ENCODE measurements at places on chromosomes 2 and 18.

GRCh38 chr18:50558157-50558556 is 1.7 kb upstream of the MAPK4 start:
- DNase-seq: peak; percentile 64

DNA sequence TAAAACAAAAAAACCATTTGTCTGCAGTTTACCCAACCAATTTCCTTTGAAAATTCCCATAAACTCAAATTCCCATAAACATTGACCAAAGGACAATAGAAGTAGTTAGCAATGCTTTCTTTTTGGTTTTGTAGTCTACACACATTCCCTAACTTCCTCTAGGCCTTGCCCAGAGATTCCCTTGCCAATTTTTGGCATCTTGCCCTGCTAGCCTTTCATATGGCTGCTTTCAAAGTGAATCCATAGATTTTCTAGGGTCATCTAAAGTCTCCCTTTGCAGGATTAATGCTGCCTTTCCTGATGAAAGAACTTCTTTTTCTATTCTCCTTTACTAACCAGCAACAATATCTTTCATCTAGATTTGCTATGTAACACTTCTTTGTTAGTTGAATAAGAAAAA is 33.4 kb downstream of the THSD7B start:
- no peak for DNase-seq

DNA sequence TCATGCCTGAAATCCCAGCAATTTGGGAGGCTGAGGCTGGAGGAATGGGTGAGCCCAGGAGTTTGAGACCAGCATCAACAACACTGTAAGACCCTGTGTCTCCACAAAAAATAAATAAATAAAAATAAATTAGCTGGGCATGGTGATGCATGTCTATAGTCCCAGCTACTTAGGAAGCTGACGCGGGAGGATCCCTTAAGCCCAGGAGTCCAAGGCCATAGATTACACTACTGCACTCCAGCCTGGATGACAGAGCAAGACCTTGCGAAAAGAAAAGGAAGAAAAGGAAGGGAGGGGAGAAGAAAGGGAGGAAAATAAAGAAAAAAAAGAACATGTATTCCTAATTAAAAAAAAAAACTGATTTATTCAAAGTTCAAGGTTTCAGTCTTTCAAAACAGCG is 78.2 kb downstream of the TRIP12 start:
- DNase-seq: no peak

DNA sequence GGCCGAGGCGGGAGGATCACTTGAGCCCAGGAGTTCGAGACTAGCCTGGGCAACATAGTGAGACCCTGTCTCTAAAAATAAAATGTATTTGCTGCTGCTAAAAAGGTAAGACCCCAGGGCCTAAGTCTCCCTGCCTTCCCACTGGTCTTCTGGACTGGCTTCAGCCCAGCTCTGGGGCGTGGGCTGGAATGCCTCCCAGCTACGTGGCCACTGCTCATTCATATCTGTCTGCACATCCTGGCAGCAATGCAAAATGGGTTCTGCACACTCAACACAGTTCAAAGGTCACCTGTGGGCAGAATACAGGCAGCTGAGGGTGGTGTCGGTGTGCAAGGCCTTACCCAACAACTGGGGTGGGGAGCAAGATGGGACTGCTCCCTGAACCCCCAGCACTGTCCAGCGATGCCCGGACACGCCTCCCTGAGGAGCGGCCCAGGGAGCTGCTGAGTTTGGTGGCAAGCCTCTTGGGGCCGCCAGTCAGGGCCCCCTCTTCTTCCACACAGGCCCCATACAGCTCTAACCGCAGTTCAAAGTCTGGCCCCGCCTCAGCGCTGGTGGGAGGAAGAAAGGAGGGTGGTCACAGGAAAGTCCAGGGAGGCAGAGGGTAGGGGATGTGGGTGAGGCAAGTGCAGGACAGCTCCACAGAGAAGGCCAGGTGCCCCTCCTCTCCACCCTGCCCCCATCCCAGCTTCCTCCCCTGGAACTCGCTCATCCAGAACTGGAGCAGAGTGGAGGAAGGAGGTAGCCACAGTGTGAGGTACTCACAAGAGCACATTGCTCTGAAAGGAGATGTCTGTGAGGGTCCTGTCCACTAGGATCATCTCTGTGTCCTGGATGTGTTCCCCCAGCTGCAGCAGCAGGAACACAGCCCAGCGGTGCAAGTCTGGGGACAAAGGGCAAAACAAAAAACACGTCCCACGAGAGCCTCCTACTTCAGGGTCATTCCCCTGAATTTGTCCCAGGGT is 8.2 kb downstream of the WDR54 start:
- DNase-seq: no peak

- DNase-seq: peak; percentile 22
Observed at GRCh38 chr2:50953021-50953420, 78.9 kb downstream of the NRXN1 start.

DNA sequence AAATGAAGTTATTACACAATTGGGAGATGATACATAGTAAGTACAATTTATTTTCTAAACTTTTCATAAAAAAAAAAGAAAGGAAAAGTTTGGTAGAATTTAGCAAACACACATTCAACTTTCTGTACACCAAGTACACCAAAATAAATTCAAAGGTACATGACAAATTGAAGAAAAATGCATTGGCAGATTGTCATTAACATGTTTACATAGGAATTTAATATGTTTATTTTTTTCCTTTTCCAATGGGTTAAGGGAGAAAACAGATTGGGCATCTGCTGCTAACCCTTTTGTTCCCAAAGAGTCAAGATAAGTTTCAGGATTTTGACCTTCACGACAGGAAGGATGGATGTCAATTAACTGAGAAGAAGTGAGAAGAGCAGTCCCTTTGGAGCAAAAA is 620.4 kb downstream of the XIRP2 start:
- DNase-seq: no peak

DNA sequence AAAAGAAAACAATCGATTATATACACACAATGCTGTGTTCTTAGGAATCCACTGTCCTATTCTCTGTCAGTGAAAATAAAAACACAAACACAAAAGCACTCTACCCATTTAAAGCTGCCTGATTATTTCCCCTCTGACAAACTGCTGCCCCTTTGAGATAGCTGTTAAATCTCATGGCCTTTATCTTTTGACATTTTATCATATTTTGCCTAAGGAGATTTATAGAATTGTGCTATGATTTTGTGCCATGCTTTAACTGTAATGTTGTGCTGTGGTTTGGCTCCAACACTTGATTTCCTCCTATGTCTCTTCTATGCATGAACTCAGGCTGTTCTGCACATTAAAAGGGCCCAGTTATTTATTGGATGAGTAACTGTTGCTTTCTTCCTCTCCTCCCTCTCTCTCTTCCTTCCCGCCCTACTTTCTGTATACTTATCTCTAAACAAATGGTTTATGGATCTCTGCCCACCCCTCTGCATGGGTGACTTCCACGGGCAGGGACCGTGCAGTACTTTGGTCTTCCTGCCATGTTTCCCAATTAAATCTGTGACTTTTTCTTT is 1096.6 kb downstream of the TSN start:
- DNase-seq: no peak

DNA sequence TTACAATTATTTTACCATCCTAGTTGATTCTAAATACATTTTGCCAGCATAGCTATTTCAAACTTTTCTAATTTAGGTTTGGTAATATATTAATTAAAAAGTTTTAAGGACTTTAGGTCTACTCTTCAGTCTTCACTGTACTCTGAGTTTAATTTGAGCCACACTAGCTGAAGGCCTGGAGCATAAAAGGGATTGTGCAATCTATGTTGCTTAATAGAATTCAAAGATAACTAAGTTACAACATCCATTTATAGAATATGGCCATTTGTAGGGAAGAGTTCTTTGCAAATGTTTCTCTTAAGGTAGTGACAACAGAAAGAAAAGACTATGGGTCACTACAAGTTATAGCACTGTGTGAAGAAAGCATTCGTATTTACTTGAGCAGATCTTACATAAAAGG is 702.2 kb upstream of the NRXN1 start:
- no peak for DNase-seq

DNA sequence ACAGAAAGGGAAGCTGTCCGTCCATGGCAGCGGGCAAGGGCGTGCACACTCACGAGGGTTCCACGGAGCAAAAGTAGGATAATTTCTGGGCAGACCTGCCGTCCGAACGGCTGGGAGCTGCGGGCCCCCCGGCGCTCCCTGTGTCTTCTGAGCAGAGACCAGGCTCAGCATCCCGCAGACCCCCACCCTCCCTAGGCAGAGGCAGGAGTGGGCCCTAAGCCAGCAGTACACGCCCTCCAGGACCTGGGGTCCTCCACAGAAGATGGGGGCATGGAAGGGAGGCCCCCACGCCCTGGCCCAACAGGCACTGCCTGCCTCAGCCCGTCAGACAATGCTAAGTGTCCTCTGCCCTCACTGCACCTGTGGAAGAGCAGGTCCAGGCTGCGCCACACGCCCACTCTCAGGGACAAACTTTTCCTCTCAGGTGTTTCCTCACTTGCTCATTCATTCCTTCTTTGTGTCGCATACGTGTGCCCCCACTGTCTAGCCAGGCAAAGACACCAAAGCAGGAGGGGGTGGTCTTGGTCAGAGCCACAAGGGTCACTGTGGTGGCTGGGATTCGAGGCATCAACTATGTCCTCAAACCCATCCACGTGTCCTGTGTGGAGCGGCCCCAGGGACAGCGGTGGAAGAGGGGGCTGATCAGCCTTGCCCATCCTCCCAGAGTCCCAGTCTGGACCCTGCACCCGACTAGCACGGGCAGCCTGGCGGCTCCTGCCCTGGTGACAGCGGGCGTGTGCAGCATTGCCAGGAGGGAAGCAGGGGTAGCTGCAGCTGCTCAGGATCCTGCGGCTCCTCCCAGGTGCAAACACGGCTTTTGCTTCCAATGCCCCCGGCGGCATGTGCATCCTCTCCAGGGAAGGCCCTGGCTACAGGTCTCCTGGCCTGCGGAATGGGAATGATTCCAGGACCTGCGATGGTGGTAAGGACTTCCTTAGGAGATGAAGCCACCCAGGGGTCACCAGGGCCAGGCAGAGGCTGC is 2.4 kb upstream of the GPC1 start:
- DNase-seq: no peak

GRCh38 chr2:23171108-23171507 is 213.9 kb upstream of the KLHL29 start:
- DNase-seq: no peak

DNA sequence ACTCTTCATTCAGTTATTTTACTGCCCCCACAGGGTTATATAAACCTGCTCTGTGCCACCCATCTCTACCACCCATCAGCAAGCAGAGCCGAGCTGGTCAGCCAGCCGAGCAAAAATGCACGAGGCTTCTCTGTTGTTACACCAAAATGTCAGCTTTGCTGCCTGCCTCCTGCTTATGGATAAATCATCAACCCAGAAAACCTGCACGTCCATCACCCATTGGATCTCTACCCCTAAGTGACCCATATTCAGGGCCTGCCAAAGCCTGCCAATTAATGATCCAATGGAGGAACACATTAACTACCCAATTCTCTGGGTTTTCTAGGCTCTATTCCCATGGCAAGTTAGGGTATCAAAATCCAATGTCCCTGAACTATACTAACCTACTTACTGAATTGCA is 365.5 kb upstream of the ACVR2A start:
- DNase-seq: no peak

Measured in NCI-H1417 (cell line).